ENCODE measurements at places on chromosomes 2 and 18. TPM values are rescaled to one million over a fixed set of nuclear protein-coding genes. Genes with fewer than 3 reads are reported as not detected.

The TMEM17 gene
- 1.9 TPM for total RNA-seq

The QPCT gene
- total RNA-seq, result 8.8 TPM

The ITGB6 gene
- not detected for total RNA-seq

The SP5 gene
- total RNA-seq, result not detected

The ANAPC1 gene
- 41.5 TPM for total RNA-seq

The B4GALT6 gene
- 0.77 TPM for total RNA-seq

The DCDC2C gene
- total RNA-seq, result not detected

The SLC4A1AP gene
- 21.6 TPM for total RNA-seq

The CNDP2 gene
- 34.7 TPM for total RNA-seq
